ENCODE measurements at places on chromosomes 6 and 20. TPM values are rescaled to one million over a fixed set of nuclear protein-coding genes. Genes with fewer than 3 reads are reported as not detected.

KIAA0408 gene
- 0.27 TPM for total RNA-seq

HSPA12B gene
- total RNA-seq: not detected

RUNX2 gene
- total RNA-seq: 25.3 TPM

- no peaks in the 10 kb centered on the region for H3K36me3 ChIP-seq
- peak; percentile 84 for DNase-seq
- peaks cover 44% of the 10 kb centered on the region for H3K27me3 ChIP-seq
- H3K4me1 ChIP-seq: peaks cover 6% of the 10 kb centered on the region
These were observed 512.7 kb upstream of the ZNF337 start for GRCh38 chr20:26209171-26209941.

- H3K4me3 ChIP-seq: peak overlapping the region; percentile 26
- H3K4me1 ChIP-seq: peaks cover 57% of the 10 kb centered on the region
- no peak for DNase-seq
- H3K27me3 ChIP-seq: no peaks in the 10 kb centered on the region
- H3K27ac ChIP-seq: peak overlapping the region; percentile 87
These were observed 4.6 kb downstream of the SMIM29 start for GRCh38 chr6:34243901-34244884.

DNA sequence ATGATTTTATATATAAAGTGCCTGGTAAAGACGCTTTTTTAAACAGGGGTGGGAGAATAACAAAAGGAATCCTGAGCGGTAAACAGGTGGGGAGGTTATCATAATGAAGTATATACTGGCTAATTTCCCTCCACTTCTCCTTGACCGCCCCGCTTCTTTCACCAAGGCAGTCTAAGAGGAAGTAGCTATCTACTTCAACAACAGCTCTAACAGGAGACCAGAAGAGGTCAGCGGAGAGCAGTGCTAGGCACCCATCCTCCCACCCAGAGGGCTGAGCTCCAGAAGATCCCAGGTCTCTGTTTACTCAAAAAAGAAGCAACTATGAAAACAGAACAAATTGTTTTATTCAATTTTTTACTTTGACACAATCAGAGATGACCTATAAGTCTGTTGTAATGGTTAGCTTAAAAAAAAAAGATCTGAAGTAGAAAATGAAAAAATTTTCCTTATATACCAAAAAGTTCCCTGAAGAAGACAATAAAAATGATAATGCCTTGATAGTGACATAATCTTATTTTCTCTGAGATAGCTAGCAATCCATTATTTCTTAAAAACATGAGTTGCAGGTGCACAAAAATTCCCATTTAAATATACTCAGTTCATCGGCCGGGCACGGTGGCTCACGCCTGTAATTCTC is 141.1 kb downstream of the PDSS2 start:
- no peaks in the 10 kb centered on the region for H3K36me3 ChIP-seq
- H3K4me1 ChIP-seq: peaks cover 8% of the 10 kb centered on the region
- H3K27me3 ChIP-seq: no peaks in the 10 kb centered on the region
- DNase-seq: no peak

- no peak for DNase-seq
- H3K4me3 ChIP-seq: no peak overlapping the region
- peaks cover 10% of the 10 kb centered on the region for H3K4me1 ChIP-seq
- no peaks in the 10 kb centered on the region for H3K36me3 ChIP-seq
- no peak overlapping the region for H3K27ac ChIP-seq
These were observed 82.2 kb upstream of the PMEPA1 start for GRCh38 chr20:57791966-57792365.

- peaks cover 33% of the 10 kb centered on the region for H3K36me3 ChIP-seq
- DNase-seq: no peak
- peaks cover 3% of the 10 kb centered on the region for H3K27me3 ChIP-seq
- H3K4me1 ChIP-seq: no peaks in the 10 kb centered on the region
- no peak overlapping the region for H3K4me3 ChIP-seq
These were observed 12.3 kb downstream of the LOC128125822 start for GRCh38 chr6:63584566-63584965.

DNA sequence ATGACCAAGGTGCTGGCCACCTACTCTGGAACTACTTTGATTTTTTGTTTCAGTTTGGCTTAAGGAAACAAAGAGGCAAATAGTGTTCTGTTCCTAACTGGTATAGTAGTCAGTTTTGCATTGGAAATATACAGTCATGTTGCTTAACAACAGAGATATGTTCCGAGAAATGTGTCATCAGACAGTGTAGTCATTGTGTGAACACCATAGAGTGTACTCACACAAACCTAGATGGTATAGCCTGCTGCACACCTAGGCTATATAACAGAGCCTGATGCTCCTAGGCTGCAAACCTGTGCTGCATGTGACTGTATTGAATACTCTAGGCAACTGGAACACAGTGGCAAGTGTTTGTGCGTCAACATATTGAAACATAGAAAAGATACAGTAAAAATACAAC is 80.4 kb downstream of the ARID1B start:
- no peaks in the 10 kb centered on the region for H3K36me3 ChIP-seq
- DNase-seq: no peak
- H3K4me1 ChIP-seq: peaks cover 1% of the 10 kb centered on the region
- no peak overlapping the region for H3K4me3 ChIP-seq

DNA sequence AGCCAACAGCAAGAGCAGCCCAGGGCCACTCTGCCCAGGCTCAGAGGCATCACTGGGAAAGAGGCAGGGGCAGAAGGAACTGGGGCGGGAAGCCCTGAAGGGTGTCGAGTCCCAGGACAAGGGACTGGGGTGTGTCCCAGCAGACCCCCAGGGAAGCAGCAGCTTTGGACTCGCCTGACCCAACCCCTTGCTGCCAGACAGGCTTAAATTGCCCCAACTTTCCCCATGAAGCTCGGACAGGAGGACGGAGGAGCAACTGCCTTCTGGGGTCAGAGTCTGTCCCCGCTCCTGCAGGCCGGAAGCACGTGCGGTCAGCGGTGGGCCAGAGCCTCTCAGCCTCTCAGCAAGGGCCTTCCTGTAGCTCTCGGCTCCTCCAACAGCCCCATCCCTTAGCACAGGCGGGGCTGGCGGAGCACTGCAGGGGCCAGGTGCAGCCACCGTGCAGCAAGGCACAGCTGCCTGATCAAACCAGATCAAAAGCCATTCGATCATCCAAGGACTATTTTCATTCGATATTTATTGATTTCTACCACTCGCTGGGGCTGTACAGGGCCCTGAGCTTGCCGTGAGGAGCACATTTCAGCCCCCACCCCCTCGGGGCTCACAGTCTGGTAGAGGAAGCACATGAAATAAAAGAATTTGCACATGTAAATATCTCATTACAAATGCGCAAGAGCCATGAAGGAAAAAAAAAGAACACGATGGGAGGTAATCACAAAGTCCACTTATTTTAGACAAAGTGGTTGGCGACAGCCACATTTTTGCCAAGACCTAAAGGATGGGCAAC is 31.8 kb upstream of the STX16 start:
- peak overlapping the region; percentile 16 for H3K4me3 ChIP-seq
- no peaks in the 10 kb centered on the region for H3K36me3 ChIP-seq
- peak overlapping the region; percentile 96 for H3K27ac ChIP-seq

DNA sequence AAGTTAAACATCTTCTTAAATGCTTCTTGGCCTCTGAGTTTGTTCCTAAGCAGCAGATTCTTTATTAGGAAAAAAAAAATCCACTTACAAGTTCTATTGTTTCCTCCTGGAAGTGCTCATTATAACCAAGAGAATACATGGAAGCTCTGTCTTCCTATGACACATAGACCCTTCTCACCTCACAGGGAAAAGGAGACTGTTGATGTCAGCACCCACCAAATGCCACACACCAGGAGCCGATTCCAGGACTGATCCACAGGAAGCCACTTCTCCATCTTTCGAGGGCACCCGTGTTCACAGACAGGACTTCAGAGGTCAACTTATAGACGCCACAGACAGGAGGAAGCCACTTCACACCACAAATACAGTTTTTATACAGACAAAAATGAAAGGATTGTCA is 13.4 kb upstream of the BNIP5 start:
- no peak for DNase-seq
- no peak overlapping the region for H3K4me3 ChIP-seq

DNA sequence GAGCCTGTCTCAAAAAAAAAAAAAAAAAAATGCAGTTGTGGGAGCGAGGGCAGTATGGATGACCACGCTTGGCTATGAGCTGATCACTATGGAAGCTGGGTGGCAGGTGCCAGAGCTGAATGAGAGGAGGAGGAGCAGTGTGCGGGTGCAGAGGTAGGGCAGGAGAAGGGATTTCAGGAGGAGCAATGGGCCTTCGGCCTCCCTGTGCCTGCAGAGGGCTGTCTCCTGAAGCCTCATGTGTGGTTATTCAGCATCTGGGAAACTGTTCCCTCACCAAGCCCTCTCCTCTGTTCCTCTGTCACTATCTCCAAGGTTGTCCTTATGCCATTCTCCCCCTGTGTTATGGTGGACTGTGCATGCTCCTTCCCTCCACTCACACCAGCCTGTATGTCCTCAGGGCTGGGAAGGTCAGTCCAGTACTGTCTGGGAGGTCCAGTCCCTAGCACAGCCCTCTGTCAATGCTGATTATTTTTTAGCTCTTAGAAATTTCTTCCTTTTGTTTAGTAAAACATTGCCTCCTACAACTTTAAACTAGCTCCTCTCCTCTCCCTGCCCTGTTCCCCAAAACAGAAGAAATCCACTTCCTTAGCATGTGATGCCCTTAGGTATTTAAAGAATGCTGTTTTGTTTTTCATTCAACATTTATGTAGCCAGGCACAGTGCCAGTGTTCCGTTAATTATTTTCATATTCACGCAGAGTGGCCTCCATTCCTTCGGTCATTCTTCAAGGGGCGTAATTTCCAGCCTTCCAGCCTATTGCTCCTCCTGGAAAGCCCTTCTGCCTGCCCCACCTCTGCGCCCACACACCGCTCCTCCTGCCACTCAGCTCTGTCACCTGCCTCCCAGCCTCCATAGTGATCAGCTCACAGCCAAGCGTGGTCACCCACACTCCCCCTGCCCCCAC is 48.9 kb downstream of the CNBD2 start:
- peaks cover 30% of the 10 kb centered on the region for H3K4me1 ChIP-seq
- peak overlapping the region; percentile 30 for H3K4me3 ChIP-seq
- DNase-seq: no peak
- no peaks in the 10 kb centered on the region for H3K27me3 ChIP-seq
- peak overlapping the region; percentile 94 for H3K27ac ChIP-seq
- H3K36me3 ChIP-seq: no peaks in the 10 kb centered on the region

GRCh38 chr6:151807513-151808370 is at the start of gene ESR1:
TSS of gene ESR1 (plus strand) at chr6:151807682. CDS start at chr6:151807913, 231 bp downstream.
- no peak within 1 kb of the TSS for H3K27ac ChIP-seq
- no peak for DNase-seq
- peaks cover 13% of the 10 kb centered on the region for H3K4me1 ChIP-seq
- H3K27me3 ChIP-seq: peaks cover 77% of the 10 kb centered on the region
- H3K4me3 ChIP-seq: peak within 1 kb of the TSS; percentile 70

GRCh38 chr6:132490478-132491204 is 22.3 kb downstream of the STX7 start:
- peaks cover 4% of the 10 kb centered on the region for H3K4me1 ChIP-seq
- no peak overlapping the region for H3K27ac ChIP-seq
- no peak overlapping the region for H3K4me3 ChIP-seq
- peaks cover 26% of the 10 kb centered on the region for H3K36me3 ChIP-seq

- no peaks in the 10 kb centered on the region for H3K27me3 ChIP-seq
- peaks cover 10% of the 10 kb centered on the region for H3K4me1 ChIP-seq
- no peaks in the 10 kb centered on the region for H3K36me3 ChIP-seq
These were observed 305.6 kb downstream of the CDH4 start for GRCh38 chr20:61557621-61558020.

DNA sequence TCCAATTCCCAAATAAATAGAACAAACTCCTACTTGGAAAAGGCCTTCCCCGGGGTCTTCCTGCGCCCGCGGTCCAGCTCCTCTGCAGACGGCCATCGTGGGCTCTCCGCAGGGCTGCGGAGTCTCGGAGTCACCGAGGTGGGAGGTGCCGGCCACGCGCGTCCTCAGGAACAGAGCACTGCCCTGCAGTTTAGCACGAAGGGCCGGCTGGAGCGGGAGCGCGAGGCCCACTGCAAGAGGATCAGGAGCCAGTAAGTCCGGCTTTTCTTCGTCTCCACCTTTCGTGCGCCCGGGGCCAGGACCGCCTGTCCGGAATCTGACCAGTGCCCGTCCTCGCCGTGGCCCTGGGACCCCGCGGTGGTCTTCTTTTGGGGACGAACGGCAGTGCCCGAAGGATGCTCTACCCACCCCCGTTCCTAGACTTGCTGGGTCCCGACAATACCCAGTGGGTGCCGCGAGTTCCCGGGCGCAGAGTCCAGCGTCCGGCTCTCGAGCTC is 1.4 kb downstream of the BHLHE23 start:
- H3K4me3 ChIP-seq: no peak overlapping the region
- peaks cover 34% of the 10 kb centered on the region for H3K27me3 ChIP-seq
- no peak overlapping the region for H3K27ac ChIP-seq
- H3K36me3 ChIP-seq: no peaks in the 10 kb centered on the region
- DNase-seq: no peak
- peaks cover 8% of the 10 kb centered on the region for H3K4me1 ChIP-seq
